ENCODE measurements at places on chromosomes 4 and X.

DNA sequence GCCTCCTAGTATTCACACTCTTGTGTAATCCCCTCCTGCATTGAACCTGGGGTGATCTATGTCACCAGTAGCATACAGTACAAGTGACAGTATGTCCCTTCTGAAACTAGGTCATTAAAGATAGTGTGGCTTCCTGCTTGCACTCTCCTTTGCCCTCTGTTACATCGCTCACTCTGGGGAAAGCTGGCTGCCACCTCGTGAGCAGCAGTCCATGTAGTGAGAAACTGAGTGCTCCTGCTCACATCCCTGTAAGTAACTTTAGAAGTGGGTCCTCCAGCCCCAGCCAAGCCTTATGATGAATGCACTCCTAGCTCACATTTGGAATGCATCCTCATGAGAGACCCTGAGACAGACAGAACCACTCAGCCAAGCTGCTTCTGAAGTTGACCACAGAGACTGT lies 89.8 kb upstream of the TNIP3 start:
- DNase-seq = no peak

DNA sequence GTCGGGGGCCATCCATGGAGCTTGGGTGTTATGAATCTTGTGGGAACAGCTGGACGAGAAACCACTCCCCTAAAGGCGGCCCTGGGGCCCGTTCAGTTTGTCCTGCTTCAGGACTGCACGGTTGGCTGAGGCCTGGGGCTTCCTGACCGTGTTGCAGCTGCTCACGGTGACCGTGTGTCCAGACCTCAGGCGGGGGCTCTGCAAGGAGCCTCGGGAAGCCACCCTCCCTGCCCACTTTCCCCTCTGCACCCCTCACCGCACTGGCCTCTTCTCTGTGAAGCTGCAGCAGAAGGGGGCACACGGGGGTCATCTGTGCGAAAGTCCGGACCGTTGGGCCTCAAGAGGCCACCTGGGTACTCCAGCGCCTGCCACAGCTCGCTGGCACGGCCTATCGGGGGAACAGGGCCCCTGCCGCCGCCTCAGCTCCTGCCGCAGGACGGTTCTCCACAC lies 29.4 kb downstream of the UVSSA start:
- no peak for DNase-seq

DNA sequence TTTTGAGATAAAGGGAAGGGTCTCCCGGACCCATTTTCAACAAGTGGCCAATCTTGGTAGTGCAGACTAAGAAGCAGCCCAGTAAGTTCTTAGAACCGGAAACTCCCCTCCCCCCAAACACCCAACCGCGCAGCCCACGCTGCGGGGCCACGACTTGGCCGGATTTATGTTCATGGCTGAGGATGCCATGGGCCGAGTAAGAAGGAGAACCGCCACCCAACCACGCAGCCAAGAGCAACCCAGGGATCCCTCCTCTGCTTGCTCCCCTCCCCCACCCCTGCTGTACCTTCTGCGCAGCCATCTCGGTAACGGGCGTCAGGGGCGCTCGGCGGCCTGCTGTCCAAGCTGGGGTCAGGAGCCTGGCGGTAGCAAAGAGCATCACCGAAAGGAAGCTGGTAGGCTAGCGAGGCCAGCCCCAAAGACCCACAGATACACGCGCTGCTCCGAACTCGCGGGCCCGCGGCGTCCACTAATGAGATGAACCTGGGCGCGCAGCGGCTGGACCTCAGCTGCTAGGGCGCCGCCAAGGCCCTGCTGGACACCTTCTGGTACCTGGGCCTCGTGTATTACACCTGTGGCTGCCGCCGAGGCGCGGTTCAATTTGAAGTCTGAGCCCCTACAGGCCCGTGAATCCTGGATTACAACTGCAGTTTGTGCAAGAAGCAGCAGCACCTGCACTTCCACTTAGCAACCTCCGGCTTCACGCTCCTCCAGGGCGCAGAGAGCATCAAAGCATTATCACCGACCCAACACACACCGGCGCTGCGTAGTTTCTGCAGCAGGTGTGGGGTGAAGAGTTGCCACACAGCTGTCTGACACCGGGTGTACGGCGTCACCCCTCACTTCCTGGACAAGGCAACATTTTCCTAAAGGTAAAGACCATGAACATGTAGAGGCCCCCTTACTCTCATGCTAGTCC lies 63.4 kb downstream of the NUDT10 start:
- no peak for DNase-seq

DNA sequence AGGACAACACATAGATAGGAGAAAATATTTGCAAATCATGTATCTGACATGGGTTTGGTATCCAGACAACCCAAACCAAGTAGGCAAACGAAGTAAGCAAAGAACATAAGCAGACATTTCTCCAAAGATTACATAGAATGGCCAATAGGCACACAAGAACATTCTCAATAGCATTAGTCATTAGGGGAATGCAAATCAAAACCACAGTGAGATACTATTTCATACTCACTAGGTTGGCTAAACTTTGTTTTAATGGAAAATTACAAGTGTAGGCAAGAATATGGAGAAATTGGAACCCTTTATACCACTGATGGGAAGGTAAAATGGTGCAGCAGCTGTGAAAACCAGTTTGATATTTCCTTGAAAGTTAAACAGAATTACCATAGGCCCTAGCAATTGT lies 74.7 kb downstream of the CHRNA9 start:
- DNase-seq = no peak

DNA sequence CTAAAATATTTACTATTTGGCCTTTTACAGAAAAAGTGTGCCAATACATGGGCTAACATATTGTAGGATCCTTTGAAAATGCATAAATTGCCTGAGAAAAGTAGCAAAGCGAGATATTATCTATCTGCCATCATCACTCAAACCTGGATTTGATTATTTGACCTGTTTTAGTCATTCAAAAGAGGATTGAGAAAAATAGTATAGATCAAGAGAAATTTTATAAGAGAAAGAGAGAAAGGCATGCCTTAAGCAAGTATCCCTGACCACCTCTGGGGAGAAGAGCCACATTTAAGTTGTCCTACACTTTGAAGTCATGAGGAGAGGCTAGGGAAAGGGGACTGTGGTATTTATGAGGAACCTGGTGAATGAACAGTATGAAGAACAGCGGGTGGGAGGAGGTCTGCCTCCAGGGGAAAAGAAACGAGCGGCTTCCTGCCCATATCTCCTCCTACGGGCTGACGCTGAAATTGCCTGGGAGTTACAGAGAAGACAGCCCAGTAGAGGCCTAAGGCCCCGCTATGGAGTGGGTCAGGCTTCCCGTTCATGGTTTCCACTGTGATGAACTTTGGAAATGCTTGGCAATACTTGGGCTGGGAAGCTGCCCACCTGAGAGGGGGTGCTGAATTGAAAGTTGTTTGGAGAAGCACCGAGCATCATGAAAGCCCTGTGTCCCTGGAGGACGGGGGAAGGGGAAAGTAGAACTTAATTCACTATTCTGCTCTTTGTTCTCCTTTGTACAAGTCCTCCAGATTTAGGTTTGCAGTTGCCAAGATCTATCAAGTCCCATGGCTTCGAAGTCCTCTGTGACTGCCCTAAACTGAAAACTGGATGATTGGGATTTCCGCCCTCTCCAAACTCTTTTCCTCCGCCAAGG lies 106.9 kb upstream of the ACSL4 start:
- peak; percentile 22 for DNase-seq

GRCh38 chrX:103656617-103657016 lies 27.8 kb downstream of the TCEAL1 start:
- no peak for DNase-seq

DNA sequence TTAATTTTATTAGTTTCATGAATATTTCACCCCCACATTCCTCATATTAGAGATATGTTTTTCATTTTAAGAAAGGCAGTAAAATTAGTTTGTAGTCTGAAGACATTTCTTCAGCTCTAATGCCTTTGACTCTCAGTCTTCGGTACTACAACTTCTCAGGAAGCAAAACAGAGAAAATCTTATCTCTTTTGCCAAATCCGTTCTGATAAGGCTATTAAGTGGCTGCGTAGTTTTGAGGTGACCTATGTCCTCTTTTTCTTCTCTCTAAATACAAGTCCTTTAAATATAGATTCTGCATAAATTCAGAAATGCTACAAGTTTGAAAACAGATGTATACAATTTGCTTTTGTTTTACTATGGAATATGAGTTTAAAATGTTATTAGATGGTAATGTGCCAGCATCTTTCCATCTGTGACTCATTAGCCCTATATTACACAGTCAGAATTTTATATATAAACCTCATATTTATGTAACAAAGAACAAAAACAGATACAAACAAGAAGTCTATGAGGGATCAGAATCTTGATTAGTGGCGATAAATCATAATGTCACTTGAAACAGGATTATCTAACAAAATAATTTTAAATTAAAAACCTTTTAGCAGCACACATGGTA lies 181.2 kb upstream of the ETNPPL start:
- DNase-seq = no peak
